Common myeloid progenitor, CD34-positive (primary cell): ENCODE measurements at places on chromosomes 16 and 17.

DNA sequence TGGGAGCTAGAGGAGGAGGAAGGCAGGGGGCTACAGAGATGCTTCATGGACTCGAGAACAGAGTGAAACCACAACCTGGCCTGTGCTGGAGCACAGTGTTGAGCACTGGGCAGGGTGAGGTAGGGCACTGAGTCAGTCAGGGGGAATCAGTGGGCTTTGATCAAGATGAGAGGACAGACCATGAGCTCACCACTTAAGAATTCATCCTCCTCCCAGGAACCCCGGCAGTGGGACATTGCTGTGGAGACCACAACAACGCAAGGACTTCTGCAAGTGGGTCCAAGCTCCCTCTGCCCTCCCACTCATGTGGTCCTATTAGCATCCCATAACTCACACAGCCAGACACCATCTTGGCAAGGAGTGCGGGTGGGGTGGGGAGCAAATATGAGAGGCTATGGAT is 1.7 kb upstream of the CES5A start:
- no peaks in the 10 kb centered on the region for H3K4me1 ChIP-seq
- H3K27ac ChIP-seq: no peak overlapping the region
- no peak overlapping the region for H3K4me3 ChIP-seq
- no peaks in the 10 kb centered on the region for H3K27me3 ChIP-seq
- no peak for DNase-seq

DNA sequence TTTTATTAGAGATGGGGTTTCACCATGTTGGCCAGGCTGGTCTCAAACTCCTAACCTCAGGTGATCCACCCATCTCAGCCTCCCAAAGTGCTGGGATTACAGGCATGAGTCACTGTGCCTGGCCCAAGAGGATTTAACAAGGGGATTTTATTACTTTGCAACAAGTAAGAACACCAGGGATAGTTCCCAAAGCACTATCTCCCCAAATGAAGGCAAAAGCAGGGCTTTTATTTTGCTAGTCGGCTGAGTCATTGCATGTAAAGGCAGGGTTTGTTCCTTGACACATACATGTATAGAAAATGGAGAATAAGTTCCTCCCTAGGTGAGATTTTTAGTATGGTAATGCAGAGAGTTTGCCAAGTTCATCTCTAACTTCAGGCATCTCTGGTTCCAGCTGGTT is 24.0 kb downstream of the REXO5 start:
- H3K27ac ChIP-seq: no peak overlapping the region
- no peaks in the 10 kb centered on the region for H3K4me1 ChIP-seq
- peaks cover 35% of the 10 kb centered on the region for H3K36me3 ChIP-seq
- DNase-seq: no peak
- no peak overlapping the region for H3K4me3 ChIP-seq
- H3K27me3 ChIP-seq: no peaks in the 10 kb centered on the region

- H3K27me3 ChIP-seq: no peaks in the 10 kb centered on the region
- H3K27ac ChIP-seq: no peak overlapping the region
- H3K4me1 ChIP-seq: no peaks in the 10 kb centered on the region
- peak; percentile 45 for DNase-seq
- H3K36me3 ChIP-seq: no peaks in the 10 kb centered on the region
- H3K4me3 ChIP-seq: no peak overlapping the region
Measured at GRCh38 chr17:50079334-50080095, 15.6 kb upstream of the PDK2 start.

GRCh38 chr17:2084766-2085647 is 30.1 kb downstream of the HIC1 start:
- peaks cover 26% of the 10 kb centered on the region for H3K36me3 ChIP-seq
- H3K4me3 ChIP-seq: no peak overlapping the region
- DNase-seq: peak; percentile 22
- H3K4me1 ChIP-seq: peaks cover 71% of the 10 kb centered on the region

DNA sequence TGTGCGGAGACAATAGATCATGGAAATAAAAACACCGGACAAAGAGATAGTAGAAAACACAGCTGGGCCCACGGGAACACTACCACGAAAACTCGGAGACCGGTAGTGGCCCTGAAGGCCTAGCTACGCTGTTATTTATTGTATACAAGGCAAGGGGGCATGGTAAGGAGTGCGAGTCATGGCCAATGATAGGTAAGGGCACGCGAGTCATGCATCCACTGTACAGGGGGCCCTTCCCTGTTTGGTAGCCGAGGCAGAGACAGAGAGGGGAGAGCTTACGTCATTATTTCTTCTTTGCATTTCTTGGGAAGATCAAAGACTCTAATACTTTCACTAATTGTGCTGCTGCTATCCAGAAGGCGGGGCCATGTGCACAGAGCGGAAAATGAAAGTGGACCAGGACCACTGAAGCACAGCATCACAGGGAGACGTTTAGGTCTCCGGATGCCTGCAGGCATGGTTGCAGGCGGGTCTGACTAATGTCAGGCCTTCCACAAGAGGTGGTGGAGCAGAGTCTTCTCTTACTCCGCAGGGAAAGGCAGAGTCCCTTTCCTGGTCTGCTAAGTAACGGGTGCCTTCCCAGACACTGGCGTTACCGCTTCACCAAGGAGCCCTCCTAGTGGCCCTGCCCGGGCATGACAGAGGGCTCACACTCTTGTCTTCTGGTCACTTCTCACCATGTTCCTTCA is 74.4 kb upstream of the ARL4D start:
- H3K27me3 ChIP-seq: no peaks in the 10 kb centered on the region
- no peaks in the 10 kb centered on the region for H3K36me3 ChIP-seq
- no peaks in the 10 kb centered on the region for H3K4me1 ChIP-seq
- H3K27ac ChIP-seq: no peak overlapping the region

GRCh38 chr17:81400996-81401722 is 5.9 kb downstream of the BAHCC1 start:
- H3K27me3 ChIP-seq: no peaks in the 10 kb centered on the region
- H3K4me3 ChIP-seq: no peak overlapping the region
- peaks cover 53% of the 10 kb centered on the region for H3K4me1 ChIP-seq
- DNase-seq: no peak

DNA sequence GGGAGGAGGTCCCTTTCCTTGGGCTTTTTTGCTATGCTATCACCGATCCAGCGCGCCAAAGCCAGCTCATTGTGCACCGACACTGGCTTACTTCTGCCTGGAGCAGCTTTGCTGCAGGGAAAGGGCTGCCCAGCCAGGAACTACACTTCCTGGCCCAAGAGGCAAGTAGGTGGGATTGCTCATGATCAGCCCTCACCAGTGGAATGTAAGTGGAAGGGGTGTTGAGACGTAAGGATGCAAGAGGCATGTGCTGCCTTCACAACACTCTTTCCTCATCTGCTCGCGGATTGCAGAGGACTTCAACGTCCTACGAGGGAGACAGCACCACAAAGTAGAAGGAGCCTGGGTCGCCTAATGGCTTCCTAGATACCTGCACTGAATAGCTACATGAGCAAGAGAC is 104.3 kb upstream of the FOXF1 start:
- DNase-seq: no peak
- H3K4me3 ChIP-seq: no peak overlapping the region
- H3K27me3 ChIP-seq: no peaks in the 10 kb centered on the region

DNA sequence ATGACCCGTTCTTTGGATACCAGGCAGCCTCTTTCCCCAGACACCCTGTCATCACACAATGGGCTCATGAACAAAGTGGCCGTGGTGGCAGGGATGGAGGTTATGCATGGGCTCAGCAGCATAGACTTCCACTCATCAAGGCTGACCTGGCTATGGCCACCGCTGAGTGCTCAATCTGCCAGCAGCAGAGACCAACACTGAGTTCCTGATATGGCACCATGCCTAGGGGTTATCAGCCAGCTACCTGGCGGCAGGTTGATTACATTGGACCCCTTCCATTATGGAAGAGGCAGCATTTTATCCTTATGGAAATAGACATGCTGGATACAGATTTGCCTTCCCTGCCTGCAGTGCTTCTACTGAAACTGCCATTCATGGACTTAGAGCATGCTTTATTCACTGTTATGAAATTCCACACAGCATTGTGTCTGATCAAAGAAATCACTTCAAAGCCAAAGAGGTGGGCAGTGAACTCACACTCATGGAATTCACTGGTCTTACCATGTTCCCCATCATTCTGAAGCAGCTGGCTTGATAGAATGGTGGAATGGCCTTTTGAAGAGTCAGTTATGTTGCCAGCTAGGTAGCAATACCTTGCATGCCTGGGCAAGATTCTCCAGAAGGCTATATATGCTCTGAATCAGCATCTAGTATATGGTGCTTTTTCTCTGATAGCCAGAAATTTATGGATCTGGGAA is 160.6 kb downstream of the PRKCB start:
- no peaks in the 10 kb centered on the region for H3K4me1 ChIP-seq
- no peak overlapping the region for H3K27ac ChIP-seq
- no peaks in the 10 kb centered on the region for H3K27me3 ChIP-seq
- H3K36me3 ChIP-seq: peaks cover 5% of the 10 kb centered on the region
- no peak for DNase-seq

GRCh38 chr17:50337956-50338355 is 8.0 kb upstream of the XYLT2 start:
- H3K36me3 ChIP-seq: no peaks in the 10 kb centered on the region
- no peaks in the 10 kb centered on the region for H3K27me3 ChIP-seq
- DNase-seq: no peak
- H3K27ac ChIP-seq: no peak overlapping the region
- peaks cover 4% of the 10 kb centered on the region for H3K4me1 ChIP-seq
- H3K4me3 ChIP-seq: no peak overlapping the region

- H3K4me3 ChIP-seq: no peak overlapping the region
- peaks cover 6% of the 10 kb centered on the region for H3K4me1 ChIP-seq
- no peak for DNase-seq
Measured at GRCh38 chr17:75885431-75885830, 7.0 kb upstream of the TRIM47 start.

DNA sequence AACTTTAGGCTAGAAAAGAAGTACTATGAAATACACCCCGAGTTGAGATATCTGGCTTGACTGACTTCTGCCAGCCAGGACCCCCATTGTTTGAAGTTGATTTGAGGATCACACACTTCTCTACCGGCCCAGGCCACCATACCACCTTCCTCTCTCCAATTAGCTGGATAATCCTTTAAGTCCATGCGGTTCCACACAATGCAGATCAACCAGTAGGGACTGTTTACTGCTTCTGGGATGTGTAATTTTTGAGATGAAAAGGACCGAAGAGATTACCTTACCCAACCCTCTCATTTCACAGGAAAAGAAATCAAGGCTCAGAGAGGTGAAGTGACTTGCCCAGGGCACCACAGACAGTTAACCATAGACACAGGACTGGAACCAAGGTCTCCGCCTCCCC is 20.5 kb downstream of the ERN1 start:
- H3K4me1 ChIP-seq: no peaks in the 10 kb centered on the region
- no peaks in the 10 kb centered on the region for H3K36me3 ChIP-seq
- no peak overlapping the region for H3K4me3 ChIP-seq

DNA sequence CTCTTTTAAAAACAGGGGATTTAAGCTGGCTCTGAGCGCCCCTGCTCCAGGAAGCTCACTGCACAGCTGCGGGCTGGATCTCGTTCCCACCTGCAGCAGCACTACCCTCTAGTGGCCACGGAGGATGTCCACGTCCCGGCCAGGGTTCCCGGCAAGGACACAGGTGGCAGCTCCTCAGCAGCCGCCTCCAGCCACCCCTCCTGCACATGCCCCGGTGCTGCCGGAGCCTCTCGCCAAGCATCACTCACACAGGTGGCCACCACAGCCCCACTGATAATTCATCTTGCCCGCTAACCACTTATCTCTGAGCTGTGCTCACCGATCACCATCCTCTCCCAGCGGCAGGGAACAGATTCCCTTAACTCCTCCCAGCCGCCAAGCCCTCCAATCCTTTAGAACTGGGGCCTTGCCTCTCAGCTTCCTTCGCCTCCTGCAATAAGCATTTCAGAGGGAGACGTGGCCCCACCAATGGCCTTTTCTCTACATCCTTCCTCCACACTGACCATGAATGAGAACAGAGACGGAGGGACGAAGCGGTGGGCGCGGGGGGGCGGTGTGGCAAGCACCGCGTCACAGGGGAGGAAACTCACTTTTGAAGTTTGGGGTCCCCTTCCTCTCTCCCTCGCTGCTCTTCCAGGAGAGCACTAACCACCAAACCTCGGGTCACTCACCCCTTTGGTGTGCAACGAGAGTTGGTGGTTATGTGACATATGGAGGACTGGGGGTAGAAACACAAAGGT is 222.1 kb downstream of the RBFOX3 start:
- DNase-seq: peak; percentile 59
- H3K4me1 ChIP-seq: no peaks in the 10 kb centered on the region
- peaks cover 5% of the 10 kb centered on the region for H3K27me3 ChIP-seq

- H3K4me3 ChIP-seq: no peak overlapping the region
- no peaks in the 10 kb centered on the region for H3K36me3 ChIP-seq
- H3K4me1 ChIP-seq: peaks cover 2% of the 10 kb centered on the region
Measured at GRCh38 chr16:57352636-57353047, 5.9 kb upstream of the CCL22 start.

DNA sequence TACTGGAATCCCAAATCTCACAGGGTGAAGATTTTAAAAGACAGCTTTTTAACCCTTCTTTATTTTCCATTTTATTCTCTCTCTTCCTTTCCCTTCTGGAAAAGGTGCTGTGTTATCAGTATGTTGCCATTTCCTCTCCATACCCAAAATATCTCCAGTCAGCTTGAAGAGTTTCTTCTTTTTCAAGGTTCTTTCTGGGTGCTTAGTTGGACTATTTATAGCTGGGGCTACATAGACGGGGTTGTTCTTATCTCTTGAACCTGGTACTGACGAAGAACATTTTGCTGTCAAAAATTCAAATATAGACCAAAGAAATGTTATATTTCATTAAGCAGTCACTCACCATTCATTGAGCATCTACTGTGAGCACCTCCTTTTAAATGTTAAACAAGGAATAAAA is 48.6 kb downstream of the IST1 start:
- H3K27me3 ChIP-seq: no peaks in the 10 kb centered on the region
- H3K36me3 ChIP-seq: no peaks in the 10 kb centered on the region
- H3K4me3 ChIP-seq: no peak overlapping the region
- H3K4me1 ChIP-seq: peaks cover 11% of the 10 kb centered on the region
- no peak for DNase-seq

GRCh38 chr17:65785109-65785508 is 223.7 kb upstream of the AXIN2 start:
- no peaks in the 10 kb centered on the region for H3K36me3 ChIP-seq
- no peak overlapping the region for H3K27ac ChIP-seq
- peak; percentile 79 for DNase-seq
- H3K27me3 ChIP-seq: no peaks in the 10 kb centered on the region
- H3K4me1 ChIP-seq: peaks cover 8% of the 10 kb centered on the region

DNA sequence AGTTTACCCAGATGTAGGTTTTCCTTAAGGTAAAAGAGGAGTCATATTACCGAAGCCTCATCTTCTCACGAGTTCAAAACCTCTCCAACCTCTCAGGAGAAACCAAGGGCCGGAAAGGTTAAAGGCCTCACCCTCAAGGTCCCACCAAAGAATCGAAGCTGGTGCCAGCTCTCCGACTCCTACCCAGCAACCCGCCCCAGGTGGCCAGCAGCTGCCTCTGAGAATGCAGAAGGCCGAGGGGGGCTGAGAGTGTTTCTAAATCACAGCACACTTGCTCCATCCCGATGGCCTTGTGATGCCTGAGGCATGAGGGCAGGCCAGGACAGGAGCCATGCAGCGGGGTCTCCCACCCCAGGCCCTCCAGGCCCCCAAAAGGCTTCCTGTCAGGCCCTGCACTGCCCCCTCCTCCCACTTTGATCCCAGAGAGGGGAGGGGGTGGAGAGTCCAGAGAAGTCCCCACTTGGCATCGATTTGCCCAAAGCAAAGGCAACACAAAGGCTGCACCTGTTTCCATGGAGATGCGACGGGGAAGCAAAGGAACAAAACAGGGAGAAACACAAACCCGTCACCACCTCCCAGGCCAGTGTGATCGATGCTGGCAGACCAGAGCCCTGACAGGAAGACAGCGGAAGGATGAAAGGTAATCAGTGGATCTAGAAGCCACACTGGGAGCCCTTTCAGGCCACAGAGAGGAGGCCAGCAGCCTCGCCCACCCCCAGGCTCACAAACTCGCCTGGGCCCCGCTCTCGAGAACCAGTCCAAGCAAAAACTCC is 39.0 kb downstream of the CUEDC1 start:
- no peak for DNase-seq
- H3K36me3 ChIP-seq: no peaks in the 10 kb centered on the region
- H3K4me3 ChIP-seq: no peak overlapping the region
- no peaks in the 10 kb centered on the region for H3K27me3 ChIP-seq

GRCh38 chr16:66568355-66568754 is 2.1 kb downstream of the CMTM1 start:
- peaks cover 17% of the 10 kb centered on the region for H3K4me1 ChIP-seq
